ENCODE measurements at places on chromosomes 3 and 15.

- DNase-seq = no peak
Measured at GRCh38 chr3:141998669-141999290, 122.3 kb downstream of the ATP1B3 start.

DNA sequence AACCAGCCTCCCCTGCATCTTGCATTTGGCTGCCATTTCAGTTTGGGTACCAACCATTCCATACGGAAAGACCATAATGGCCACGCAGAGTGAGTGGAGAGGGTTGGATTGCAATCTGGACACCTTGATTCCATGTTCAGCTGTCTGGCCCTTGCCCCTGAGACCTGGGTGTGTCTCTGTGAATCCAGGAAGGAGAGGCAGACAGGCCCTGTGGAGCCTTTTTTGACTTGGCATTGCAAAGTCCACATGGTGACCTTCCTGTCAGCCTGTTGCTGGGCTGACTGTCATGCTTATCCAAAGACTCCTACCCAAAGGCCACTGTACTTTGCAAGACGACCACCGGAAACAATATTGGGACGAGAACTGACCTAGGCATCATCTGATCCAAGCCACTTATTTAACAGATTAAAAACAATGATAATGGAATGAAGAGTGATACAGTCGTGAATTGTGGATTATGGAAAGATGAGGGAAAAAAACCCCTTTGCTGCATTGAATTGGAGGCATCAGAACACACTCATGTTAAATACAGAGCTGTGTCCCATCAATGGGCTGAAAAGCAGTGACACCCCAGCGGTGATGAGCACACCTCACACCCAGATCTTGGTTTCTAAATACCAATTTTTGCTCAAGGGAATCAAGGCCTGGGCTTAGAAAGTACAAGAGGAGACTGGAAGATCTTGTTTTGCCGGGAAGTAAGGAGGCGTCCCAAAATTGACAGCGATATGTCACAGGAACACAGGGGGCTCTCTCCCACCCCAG, 86.0 kb downstream of the LRRK1 start:
- DNase-seq = no peak

DNA sequence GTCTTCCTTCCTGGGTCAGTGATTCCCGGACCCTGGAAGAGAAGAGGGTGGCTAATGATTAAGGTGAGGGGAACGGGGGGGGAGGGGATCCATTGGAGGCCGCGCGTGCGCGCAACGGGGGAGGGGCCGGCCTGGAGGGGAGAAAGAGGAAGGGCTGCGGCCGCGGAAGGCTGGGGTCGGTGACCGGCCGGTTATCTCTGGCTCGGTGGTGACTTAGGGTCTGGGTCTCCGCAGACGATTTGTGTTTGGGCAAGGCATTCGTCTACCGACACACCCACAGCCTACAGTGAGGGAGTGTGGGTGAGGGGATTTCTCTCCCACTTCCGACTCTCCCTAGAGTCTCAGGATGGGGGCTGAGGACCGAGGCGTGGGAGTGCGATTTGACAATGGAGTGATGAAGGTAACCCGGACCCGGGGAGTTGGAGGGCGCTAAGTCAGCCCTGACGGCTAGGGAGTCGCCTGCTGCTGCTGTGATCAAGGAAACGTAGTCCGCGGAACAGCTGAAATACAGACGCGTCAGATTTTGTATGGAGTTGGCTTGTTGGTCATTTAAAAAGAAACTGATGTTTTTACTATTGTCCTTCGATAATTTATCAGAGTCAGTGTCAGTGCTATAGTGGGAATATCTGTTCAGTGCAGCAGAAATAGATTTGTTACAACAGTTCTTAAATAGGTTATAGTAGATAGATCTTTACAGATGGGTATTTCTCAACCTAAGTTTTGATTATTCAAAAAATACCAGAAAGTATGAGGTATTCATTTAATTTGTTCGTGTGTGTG, 733 bp downstream of the RNF111 start:
- peak; percentile 56 for DNase-seq

DNA sequence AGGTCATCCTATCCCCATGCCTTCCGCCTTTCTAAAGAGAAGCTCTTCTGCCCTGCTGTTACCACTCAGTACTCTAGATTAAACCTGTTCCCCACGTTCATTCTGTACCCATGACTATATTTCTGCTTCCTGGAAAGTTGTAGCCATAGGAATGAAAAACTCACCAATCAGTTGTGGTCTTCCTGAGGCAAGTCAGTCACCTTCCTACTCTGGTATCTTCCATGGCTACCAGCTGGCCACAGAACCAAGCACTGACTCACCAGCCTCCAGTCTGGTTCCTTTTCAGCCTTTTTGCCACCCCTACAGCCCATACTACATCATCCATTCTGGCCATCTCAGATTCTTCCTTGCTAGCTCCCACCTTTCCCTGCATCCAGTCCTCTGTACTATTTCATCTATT, 46.4 kb downstream of the TMEM44 start:
- no peak for DNase-seq

DNA sequence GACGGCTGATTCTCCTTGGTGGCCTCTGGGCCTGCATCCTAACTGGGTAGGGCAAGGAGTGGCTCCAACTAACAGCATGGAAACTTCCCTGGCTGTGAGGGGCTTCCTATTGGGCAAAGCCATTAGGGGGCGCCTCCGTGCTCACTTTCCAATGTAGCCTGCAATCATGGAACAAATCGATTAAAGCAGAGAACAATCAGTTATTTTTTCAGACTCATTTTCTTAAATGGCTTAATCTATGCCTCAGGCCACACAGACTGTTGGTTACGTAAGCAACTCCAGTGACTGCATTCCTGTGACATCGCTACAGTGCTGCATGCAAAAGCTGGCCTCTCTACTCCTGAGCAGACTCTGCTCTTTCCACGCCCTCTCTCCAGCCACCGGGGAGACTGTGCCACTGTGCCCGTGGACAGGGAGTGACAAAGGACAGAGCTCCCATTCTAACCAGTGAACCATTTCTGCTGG, 278.9 kb downstream of the KLF13 start:
- no peak for DNase-seq

DNA sequence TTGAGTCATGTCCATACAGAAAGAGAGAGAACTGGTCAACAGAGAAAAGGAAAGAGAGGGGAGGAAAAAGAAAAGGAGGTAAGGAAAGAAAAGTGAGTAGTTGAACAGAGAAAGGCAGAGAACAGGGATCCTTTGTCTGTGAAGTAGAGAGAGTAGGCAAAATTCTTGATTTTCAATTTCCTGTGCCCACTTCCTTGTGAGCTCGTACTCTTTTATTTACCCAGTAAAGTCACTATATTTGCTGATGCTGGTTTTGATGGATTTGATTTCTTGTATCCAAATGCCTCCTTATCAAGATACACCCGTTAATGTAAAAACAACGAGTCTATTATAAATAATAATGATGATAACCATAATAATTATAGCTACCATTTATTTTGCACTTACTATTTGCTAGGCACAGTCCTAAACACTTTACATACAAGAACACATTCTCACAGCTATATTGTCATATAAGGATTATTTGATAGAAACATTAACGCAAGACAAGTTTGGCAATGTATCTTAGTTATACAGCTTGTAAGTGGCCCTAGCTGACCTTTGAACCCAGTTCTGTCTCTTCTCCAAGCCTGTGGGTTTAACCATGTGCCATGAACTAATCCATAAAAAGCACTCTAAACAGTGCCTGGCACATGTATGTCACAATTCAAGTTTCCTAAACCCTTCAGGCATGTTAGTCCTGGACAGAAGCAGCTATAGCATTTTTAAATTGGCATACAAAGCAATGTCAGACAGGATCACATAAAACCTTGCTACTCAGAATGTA, 6.7 kb upstream of the P2RY1 start:
- DNase-seq = no peak

- DNase-seq = no peak
Measured at GRCh38 chr15:34810443-34811129, 15.2 kb upstream of the ACTC1 start.

GRCh38 chr3:136291302-136291701, 41.2 kb downstream of the PCCB start:
- no peak for DNase-seq

GRCh38 chr3:16452261-16452660, 61.2 kb downstream of the RFTN1 start:
- DNase-seq = no peak

DNA sequence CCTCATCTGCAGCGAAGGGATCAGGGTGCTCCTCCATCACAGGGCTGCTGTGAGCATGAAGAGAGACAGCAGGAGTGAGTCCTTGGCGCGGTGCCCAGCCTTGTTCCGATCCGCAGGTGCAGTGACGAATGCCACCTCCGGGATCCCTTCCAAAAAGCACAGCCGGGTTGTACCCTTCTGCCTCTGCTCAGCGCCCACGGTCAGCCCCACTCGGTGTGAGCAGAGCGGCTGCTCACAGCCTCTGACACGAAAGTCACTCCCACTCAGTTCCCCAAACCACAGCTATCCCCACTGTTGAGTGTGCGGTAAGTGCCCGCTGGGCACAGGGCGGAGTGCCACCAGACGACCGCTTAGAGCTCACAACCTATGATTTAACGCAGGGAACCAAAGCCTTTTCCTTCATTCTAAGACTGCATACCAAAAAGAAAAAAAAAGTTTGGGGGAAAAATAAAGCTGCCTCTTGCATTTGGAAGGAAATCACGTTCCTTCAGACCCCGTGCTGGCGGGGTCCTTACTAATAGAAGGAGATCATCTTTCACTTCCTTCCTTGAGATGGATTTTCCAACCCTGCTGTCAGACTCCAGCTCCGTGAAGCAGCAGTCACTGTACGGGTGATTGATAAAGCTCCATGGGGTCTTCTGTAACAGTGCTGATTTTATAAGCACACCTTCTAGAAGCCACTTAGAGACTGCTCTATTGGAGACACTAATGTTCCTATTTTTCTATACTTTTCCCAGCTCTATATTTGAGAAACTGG, 34.7 kb upstream of the TUBGCP5 start:
- DNase-seq = no peak

- DNase-seq = no peak
Measured at GRCh38 chr3:51311055-51311454, 74.0 kb upstream of the MANF start.

GRCh38 chr15:33211176-33211808, 16.8 kb upstream of the FMN1 start:
- no peak for DNase-seq

- DNase-seq = no peak
Measured at GRCh38 chr15:25087137-25087536, 132.3 kb downstream of the SNRPN start.

DNA sequence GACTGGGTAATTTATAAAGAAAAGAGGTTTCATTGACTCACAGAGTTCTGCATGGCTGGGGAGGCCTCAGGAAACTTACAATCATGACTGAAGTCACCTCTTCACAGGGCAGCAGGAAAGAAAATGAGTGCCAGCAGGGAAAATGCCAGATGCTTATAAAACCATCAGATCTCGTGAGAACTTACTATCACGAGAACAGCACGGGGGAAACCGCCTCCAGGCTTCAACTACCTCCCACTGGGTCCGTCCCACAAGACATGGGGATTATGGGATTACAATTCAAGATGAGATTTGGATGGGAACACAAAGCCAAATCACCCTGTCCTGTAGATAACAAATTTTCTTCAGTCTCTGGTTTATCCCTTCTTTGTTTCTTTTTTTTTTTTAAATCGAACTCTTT, 31.0 kb upstream of the AVEN start:
- DNase-seq = no peak

DNA sequence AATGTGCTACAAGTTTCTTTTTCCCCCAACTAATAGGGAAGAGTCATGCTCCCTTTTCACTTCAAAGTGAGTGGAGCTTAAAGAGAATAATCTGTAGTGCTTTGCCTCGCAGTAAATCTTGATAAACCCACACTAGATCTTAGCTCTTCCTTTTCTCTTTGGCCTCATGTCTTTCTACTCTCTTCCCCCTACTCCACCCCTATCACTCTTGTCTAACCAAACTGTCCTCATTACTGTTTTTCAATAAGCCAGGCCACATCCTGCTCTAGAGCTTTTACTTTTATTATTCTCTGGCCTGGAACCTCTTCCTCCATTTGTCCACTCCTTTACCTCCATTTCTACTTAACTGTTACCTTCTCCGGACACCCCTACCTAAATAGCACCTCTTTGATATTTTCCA, 291.0 kb upstream of the SATB1 start:
- DNase-seq = no peak

GRCh38 chr3:52086976-52087663, 30.7 kb upstream of the DUSP7 start:
- no peak for DNase-seq

GRCh38 chr15:65619626-65620290, 2.0 kb upstream of the SLC24A1 start:
- no peak for DNase-seq

- no peak for DNase-seq
Measured at GRCh38 chr15:72919936-72920465, 132.3 kb upstream of the NEO1 start.

DNA sequence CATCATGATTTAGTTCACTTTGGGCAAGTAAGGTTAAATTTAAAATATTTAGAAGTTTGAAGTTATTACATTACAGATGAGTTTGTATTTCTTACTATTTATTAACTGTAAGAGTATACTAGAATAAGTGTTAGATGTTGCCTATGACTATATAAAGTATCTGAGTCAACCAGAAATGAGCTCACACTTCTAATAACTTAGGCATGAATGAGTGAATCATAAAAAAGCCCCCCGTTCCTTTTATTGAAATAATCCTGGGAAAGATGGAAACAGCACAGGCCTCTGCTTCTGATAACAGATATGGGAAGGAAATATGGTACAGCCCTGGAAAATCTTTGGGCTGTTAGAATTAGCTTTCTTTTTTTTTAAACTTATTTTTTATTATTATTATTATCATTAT, 66.6 kb upstream of the TGFBR2 start:
- DNase-seq = no peak

- DNase-seq = no peak
Measured at GRCh38 chr3:196181127-196181546, 30.1 kb downstream of the ZDHHC19 start.

- DNase-seq = no peak
Measured at GRCh38 chr15:78831229-78832207, 20.3 kb upstream of the ADAMTS7 start.

DNA sequence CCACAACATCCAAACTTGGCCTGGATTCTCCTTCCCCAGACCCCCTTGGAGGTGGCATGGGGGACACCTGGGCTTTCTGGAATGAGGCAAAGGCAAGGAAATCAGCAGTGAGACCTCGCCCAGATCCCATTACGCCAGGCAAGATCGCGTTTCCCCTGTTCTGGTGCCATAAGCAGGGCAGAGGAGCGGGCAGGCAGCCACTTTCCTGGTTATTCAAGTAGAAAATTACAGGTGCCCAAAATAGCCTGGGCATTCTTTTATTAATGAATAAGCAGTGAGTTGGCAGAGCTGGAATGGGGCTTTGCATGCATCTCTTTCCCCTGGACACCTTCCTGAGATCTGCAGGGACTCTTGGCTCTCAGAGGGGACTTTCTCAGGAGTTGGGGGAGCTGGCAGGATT, 31.5 kb upstream of the FAM107A start:
- DNase-seq = no peak

DNA sequence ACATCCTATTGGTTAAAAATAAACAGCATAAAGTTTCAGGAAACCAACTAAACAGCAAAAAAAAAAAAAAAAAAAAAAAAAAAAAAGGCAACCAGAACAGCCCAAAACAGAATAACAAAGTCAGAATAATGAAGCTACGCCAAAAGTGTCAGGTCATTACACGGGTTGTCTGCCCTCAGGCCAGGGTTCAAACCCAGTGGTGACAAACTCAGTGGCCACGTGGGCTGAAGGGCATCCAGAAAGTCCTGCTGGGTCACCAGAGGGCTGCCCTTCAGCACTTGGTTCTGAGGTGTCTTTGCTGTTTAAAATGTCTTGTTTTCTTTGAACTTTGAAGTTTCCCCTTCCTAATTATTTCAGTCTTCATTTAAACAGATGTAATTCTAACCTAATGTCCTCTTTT, 61.3 kb downstream of the CGNL1 start:
- no peak for DNase-seq

- DNase-seq = no peak
Measured at GRCh38 chr3:72461787-72462186, 386.5 kb downstream of the SHQ1 start.
